ENCODE measurements at places on chromosomes 4 and X. TPM values are rescaled to one million over a fixed set of nuclear protein-coding genes. Genes with fewer than 3 reads are reported as not detected.

- H3K36me3 ChIP-seq, result no peaks in the 10 kb centered on the region
- peaks cover 20% of the 10 kb centered on the region for H3K4me1 ChIP-seq
- no peak overlapping the region for H3K27ac ChIP-seq
- H3K4me3 ChIP-seq, result no peak overlapping the region
- DNase-seq, result no peak
Measured at GRCh38 chr4:152359208-152360044, 176.5 kb downstream of the FBXW7 start.

Gene DCLK2
- 32.2 TPM for total RNA-seq

Gene MPC1L
- total RNA-seq, result not detected

Gene SLC6A14
- not detected for total RNA-seq

Gene IGFBP7
- 4,453 TPM for total RNA-seq
